Right lung (tissue), 10 donors: ENCODE measurements at places on chromosomes 5 and 9.

DNA sequence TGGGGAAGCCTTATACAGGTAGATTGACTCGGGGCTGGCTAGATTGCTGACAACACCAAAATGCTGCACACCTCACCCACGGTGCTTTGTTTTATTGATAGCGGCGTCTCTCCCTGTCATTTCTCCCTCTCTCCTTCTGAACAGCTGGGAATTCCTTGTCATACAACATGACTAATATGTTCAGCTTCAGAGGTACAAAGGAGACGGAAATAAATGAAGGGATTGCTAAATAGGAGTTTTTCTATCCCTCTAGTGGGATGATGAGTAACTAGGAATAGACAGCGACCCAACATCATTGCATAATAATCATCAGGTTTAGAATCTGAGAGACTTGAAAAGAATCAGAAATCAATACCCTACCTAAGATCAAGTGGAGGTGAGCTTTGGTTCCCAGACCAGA, 337.7 kb upstream of the PANK3 start:
- no peak for DNase-seq

GRCh38 chr9:73129941-73130685, 21.6 kb upstream of the ANXA1 start:
- no peak for DNase-seq

- DNase-seq, result no peak
Measured at GRCh38 chr5:80069251-80069800, 34.2 kb downstream of the THBS4 start.

DNA sequence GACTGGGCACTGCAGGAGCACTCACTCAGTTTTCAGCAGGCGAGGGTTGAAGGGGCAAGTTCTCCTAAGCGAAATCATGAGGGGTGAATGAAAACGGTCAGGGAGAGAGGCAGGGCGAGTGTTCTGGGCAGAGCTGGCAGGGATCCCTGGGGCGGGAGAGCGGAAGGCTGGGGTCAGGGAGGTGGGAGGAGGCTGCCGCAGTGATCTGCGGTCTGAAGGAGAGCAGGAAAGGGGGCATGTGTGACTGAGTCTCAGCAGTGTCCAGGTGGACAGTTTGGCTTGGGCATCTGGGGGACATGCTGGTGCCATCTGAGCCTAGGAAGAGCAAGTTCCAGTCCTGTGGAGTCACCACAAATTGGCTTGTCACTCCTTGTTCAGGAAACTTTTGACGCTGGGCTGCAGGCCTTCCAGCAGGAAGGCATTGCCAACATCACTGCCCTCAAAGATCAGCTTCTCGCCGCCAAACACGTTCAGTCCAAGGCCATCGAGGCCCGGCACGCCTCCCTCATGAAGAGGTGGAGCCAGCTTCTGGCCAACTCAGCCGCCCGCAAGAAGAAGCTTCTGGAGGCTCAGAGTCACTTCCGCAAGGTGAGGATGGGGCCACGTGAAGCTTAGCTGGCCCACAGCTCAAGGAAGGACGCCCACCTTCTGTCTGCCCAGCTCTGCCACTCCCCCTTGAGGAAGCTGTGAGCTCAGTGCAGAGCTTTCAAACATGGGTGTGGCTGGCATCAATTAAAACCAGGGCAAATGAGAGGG, 31.1 kb downstream of the DYNC2I2 start:
- DNase-seq, result no peak

GRCh38 chr9:122779181-122779580, 9.6 kb upstream of the OR5C1 start:
- DNase-seq, result no peak

DNA sequence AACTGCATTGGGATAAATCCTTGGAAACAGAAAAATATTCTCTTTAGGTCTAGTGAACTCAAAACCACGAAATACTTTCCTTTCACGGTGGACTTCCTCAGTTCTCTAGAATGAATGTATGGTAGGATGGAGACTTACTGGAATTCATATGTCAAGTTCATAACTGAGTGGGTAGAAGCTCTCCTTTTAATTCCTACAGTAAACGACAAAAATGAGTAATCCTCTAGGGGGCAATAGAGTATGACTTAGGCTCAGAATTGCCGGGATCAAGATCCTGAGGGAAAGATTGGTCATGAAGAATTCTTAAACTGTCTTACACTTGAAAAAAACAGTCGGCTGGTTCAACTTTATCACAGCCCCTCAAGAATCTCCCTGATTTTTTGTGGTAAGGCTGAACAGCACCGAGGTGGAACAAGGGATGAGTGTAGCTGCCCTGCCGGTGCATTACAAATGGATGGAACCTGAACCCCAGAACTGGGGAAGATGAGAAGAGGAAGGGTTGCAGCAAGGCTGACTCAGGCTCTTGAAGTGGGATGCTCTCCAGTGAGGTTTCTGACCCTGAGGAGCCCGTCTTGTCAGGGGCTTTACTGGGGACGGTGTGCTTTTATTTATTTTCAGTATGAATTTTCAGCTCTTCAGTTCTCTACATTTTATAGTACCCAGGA, 14.0 kb upstream of the LOX start:
- no peak for DNase-seq

DNA sequence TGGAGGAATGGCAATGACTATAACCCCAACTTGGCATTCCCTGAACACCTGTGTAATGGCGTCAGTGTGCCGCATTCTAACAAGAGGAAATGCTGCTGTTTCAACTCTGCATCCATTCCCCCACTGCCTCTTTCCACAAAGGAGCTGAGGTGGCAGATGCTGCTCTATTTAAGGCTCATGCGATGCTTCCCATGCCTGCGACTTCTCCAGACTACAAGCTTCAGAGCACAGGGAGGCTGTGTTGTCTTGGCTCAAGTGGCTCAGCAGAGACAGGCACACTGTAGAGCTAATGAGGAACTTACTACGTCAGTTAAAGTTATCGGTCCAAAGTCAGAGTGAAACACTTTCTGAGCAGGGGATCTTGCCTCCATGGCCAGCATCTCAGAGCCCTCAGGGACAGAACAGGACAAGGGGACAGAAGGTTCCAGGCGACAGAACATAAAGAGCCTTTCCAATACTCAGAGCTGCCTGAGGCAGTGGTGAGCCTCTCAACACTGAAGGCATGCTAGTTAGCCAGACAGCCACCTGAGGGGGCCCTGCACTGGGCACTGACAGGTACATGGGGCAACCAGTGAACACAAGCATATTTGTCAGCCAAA, 21.8 kb downstream of the TNIP1 start:
- DNase-seq, result no peak
